ENCODE measurements at places on chromosomes 13 and 19. TPM values are rescaled to one million over a fixed set of nuclear protein-coding genes. Genes with fewer than 3 reads are reported as not detected.

GNG14 gene
- not detected for total RNA-seq

ZNF527 gene
- total RNA-seq, result 4.0 TPM

PABPC3 gene
- total RNA-seq, result 0.11 TPM

CEACAM20 gene
- not detected for total RNA-seq

IL17D gene
- 5.8 TPM for total RNA-seq

OBI1 gene
- total RNA-seq, result 29.0 TPM

TRPC4 gene
- total RNA-seq, result 0.04 TPM

HCST gene
- not detected for total RNA-seq

SLC10A2 gene
- total RNA-seq, result not detected

BBC3 gene
- total RNA-seq, result 24.2 TPM

All from pulmonary artery endothelial cell (primary cell).